ENCODE measurements at places on chromosomes 2 and 18.

- no peak for DNase-seq
Measured at GRCh38 chr2:241804326-241805229, 4.4 kb upstream of the NEU4 start.

DNA sequence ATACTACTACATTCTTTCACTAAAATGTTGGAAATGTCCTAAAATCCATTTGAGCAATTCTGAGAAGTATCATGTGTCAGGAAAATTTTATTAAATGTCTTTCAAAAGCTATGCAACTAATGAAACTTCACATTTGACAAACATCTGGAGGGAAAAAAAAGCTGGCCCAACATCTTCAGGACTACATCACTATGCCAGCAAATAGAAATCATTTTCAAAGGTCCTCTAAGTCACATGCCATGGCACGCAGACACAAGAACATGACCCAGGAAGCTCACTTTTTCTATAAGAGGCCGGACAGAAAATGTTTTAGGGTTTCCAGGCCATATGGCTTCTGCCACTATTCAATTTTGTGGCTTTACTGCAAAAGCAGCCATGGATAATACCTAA, 11.6 kb downstream of the KANSL3 start:
- DNase-seq = no peak

DNA sequence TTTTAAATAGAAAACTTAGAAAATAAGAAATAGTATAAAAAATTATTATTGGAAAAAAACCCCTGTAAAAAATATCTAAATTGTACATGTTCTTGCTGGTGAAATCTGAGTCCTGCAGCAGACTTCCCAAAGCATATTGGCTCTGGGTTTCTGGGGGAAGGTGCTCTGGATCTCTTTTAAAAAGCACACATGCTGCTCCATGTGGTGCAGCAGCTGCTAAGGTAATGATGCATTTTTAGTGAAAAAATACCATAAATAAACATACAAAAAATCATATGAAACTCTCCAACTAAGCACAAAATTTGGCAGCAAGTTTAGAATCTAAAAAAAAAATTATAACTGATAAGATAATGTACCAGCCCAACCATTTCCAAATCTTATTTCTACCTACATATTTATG, 216.5 kb downstream of the GPD2 start:
- no peak for DNase-seq

- no peak for DNase-seq
Measured at GRCh38 chr2:176128982-176129796, at the start of gene HOXD8. TSS of gene HOXD8 (plus strand) at chr2:176129705. CDS start at chr2:176130367, 662 bp downstream.

DNA sequence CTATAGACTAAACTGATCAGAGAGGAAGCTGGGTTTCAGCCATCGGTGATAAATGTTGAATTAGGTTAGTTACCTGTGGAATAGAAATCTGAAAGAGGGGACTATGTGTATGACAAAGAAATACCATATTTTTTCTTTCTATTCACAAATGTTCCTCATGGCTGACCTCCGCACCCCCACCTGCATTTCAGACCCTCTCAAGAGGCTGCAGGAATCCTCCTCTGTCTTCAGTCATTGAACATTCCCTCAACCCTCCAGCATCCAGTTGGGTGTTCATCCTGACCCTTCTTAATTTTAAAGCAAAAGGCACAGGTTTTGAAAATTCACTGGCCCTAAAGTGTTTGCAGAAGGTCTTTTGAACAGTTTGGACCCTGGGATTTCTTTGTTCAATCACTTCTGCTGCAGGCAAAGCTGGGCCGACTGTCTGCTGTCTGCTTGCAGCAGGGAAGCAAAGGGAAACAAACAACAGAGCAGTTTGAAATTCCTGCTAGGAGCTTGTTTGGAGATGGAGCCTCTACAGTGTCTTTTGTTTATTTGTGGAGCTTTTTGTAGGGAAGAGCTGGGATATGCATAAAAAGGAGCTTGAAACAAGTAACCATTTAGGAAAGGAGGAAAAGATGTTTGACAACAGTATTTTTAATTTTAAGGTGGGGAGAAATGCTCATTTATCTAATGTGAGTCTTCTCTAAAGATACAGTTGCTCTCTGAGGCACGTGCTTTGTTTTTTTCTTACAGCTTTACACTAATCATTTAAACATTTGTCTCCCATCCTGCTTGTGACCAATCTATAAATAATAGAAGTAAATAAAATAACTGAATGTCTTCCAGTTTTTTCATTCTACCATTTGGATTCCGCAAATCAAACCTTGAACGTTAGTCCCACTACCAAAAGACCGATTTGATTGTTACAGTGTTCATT, 213.3 kb upstream of the MMADHC start:
- no peak for DNase-seq

DNA sequence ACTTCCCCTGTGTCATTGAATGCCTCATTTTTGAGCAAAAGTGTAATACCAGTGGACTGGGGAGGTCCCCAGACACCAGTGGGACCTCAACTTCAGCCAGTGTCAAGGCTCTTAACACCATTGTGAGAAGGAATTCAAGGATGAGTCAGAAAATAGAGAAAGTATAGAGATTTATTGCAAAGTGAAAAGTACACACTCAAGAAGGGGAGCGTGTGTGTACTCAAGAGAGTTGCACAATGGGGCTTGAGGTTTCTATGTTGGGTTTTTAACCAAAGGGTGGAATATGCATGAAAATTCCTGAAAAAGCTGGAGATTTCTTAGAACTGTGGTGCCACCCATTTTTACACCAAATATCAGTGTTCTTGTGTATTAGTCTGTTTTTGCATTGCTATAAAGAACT, 81.9 kb downstream of the ADCYAP1 start:
- no peak for DNase-seq

DNA sequence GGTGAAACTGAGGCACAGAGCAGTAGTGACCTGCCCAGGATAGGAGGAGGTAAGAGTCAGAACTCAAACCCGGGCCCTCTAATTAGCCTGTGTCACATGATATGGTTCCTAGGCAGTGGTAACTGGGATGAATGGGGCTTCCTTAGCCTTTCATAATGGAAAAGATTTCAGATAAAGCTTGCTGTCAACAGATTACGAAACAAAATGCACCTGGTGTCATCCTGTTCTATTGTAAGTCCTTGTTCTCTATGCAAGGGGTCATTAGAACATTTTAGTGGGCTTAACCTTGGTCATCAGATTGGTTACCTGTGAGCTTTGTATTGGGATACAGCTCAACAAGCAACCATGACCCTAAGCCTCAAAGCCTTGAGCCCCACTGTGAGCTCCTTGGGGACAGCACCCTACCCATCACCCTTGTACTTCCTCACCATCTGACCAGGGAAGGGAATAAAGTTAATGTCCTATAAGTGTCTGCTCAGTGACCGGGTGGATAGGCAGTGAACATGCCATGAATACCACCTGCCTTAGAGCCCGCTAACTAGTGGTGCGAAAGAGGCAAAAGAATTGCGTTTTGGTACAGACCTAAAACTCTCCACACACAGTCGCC, 70.3 kb upstream of the RMDN2 start:
- DNase-seq = no peak

- peak; percentile 76 for DNase-seq
Measured at GRCh38 chr2:234496835-234497593, at the start of gene ARL4C. TSS of gene ARL4C (minus strand) at chr2:234497081. CDS start at chr2:234496586, 495 bp downstream.

- DNase-seq = no peak
Measured at GRCh38 chr2:241555711-241556110, 2.8 kb upstream of the BOK start.

DNA sequence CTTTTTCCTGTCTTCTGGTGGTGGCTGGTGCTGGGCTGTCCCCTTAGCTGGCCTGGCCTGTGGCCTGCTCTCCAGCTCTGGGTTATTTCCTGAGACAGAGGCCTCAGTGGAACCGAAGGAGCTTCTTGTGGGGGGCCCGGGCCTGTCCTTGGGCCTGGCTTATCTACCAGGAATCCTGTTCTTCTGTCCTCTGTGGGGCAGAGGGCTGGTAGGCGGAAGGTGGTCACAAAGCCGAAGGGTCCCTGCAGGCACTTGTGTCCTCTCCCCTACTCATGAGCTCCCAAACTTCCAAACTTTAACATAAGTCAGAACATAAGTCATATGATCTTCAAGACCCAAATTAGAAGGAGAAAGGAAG, 74.6 kb upstream of the MCFD2 start:
- DNase-seq = no peak

GRCh38 chr18:9866627-9867026, 19.1 kb upstream of the TXNDC2 start:
- no peak for DNase-seq

- DNase-seq = no peak
Measured at GRCh38 chr2:151237422-151238025, 24.1 kb downstream of the RBM43 start.

DNA sequence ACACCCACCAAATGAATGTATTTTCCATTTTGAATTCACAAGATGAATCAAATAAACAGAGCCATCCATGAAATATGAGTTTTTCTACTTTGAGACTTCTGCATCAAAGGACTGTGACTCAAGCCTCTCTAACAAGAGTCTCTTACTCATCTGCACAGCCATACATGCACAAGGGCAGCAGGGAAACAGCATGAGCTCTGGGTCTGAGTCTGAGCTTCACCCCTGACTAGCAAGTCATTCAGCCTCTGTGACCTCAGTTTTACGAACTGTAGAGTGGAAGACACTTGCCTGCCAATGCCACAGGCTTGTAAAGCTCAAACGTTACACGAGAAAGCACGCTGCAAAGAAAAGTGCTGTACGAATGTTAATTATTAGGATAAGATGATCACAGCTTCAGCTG, 42.9 kb downstream of the MREG start:
- no peak for DNase-seq

DNA sequence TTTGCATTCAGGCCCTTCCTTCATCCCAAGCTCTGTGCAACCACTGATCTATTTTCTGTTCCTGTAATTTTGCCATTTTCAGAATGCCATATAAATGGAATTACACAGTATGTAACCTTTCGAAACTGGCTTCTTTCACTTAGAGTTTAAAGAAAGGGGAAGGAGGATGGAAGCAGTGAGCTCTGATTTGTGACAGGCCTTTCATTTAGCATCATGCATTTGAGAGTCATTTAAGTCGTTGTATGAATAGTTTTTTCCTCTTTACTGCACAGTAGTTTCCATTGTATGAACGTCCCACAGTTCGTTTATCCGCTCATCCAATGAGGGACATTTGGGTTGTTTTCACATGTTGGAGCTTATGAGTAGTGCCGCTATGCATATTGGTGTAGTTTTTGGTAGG, 67.0 kb downstream of the LBH start:
- DNase-seq = no peak

DNA sequence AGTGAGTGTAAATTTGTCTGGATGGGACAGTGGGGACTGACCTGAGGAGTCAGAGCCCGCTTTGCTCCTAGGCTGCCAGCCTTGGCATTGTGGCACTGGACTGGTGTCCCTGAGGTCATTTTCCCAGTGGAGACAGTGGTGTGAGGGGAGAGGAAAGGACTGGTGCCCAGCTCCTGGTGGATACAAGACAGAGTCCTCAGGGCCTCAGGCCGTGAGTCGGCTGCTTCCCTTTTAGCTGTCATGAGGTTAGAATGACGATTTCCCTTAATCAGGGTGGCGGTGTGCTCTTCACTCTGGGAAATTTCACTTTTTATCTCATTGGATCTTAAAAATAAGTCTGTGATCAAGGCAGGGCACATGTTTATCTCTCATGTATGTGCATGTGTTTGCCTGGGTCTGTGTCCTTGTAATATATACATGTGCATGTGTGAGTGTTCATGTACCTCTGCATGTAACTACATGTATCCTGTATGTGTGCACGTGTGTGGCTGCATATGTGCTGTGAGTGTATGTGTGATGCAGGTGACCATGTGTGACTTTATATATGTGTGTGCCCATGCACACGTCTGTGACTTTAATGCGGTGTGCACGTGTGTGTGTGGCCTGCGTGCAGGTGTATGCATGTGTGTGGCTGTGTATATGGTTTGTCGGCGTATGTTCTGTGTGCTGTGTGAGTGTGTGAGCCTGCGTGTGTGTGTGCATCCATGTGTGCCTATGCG, 55.7 kb downstream of the GLI2 start:
- no peak for DNase-seq

GRCh38 chr2:54636415-54637139, 86.9 kb upstream of the EML6 start:
- no peak for DNase-seq

- no peak for DNase-seq
Measured at GRCh38 chr18:8254654-8255053, 354.6 kb upstream of the RAB12 start.

DNA sequence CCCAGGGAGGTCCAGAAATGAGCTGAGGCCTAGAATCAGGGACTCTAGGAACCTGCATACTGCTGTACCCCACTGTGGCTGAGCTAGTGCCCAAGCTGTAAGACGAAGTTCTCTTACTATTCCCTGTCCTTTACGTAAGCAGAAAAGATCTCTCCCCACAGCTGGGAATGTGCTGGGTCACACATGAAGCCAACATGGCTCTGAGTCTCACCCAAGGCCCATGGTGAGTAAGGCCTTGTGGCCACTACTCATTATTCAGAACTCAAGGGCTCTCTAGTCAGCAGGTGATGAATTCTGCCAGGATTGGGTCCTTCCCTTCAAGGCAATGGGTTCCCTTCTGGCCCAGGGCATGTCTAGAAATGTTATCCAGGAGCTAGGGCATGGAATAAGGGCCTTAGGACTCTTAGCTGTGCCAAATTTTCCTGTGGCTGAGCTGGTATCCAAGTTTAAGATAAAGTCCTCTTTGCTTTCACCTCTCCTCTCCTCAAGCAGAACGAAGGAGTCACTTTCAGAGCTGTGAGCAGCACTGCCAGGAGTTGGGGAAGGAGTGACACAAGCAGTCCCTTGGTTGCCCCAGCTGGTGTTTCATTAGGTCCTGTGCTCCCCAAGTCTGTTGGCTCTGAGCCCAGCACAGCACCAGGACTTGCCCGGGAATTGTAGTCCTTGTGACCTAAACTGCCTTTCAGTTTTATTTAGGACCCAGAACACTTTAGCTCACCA, 707.6 kb downstream of the SLC4A3 start:
- no peak for DNase-seq

- no peak for DNase-seq
Measured at GRCh38 chr18:44986933-44987332, 306.2 kb downstream of the SETBP1 start.

DNA sequence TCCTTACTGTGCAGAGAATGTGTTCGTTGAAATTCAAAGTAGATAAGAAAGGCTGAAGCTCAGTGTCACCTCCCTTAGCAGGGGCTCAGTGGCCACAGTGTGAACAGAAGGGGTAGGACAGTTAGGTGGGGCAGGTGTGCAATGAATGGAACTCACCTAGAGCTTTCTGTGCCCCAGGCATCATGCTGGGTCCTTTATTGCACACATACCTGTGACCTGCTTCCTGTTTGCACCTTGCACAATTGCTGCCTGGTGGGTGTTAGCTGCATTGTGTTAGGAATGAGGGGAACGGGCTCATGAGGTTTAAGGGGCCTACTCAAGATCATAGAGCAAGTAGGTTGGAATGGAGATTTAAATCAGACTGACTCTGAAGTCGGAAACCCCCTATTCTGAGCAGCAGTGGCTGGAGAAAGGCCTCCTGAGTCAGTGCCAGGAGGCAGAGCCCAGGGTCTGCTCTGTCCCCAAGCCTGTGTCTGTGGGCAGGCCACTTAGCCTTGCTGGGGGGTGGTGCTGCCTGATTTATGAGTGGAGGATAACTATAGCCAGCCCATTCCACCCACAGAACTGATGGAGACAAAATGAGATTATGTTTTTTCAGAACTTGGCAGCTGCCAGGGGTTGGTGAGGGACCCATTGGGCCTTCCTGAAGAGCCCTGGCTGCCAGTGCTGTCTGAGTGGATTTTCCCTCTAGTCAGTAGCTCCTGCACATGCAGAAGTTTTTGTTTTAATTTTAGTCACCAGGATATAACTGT, 76.2 kb downstream of the NPAS2 start:
- DNase-seq = no peak

Data from activated naive CD4-positive, alpha-beta T cell treated with anti-CD3 and anti-CD28 coated beads, Interleukin-2, amount 50 U/mL, for 72 hours (primary cell).